ENCODE measurements at places on chromosomes 13 and 19. TPM values are rescaled to one million over a fixed set of nuclear protein-coding genes. Genes with fewer than 3 reads are reported as not detected.

The UBAC2 gene
- total RNA-seq: 29.5 TPM

GRCh38 chr19:38190061-38190460 is 34.0 kb downstream of the DPF1 start:
- peaks cover 1% of the 10 kb centered on the region for H3K36me3 ChIP-seq
- DNase-seq: no peak
- H3K4me1 ChIP-seq: no peaks in the 10 kb centered on the region
- no peaks in the 10 kb centered on the region for H3K27me3 ChIP-seq
- H3K4me3 ChIP-seq: no peak overlapping the region

The PPP1R13L gene
- 1.5 TPM for total RNA-seq

DNA sequence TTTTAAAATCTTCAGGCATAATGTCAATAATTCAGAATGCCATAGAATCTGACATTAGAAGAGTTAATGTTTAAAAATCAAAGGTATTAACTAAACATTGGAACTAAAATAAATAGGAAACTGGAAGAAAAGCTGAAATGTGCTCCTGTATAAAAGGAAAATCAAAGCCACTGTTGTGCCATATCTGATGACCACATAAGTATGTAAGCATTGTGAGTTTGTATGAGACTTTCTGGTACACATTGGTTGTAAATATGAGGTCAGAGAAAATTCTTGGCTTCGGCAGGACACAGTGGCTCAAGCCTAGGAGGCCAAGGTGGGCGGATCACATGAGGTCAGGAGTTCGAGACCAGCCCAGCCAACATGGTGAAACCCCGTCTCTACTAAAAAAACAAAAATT is 48.3 kb upstream of the INTS6 start:
- H3K4me1 ChIP-seq: peaks cover 4% of the 10 kb centered on the region
- H3K27me3 ChIP-seq: no peaks in the 10 kb centered on the region
- DNase-seq: no peak

The ZNF829 gene
- 2.8 TPM for total RNA-seq

The NANOS2 gene
- total RNA-seq: not detected

- no peaks in the 10 kb centered on the region for H3K27me3 ChIP-seq
- H3K4me3 ChIP-seq: no peak overlapping the region
- no peaks in the 10 kb centered on the region for H3K4me1 ChIP-seq
- no peaks in the 10 kb centered on the region for H3K36me3 ChIP-seq
- no peak overlapping the region for H3K27ac ChIP-seq
Measured at GRCh38 chr19:8915997-8916396, 83.8 kb downstream of the MBD3L1 start.

DNA sequence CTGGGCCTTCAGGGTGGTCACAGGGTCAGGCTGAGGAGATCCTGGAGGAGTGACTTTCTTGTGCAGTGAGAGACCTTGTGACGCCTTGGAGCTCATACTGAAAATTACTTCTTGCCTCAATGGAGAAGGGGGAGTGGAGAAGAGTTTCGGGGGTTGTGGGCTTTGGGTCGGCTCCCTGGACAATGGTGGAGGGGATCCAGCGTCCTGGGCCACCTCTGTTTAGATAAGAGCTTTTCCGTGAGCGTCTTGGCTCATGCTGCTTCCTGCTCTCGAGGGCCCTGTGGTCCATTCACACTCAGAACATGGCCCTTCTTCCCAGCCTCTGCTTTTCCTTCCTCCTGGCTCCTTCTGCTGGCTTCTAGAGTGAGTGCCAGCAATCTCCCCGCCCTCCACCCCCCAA is 81.9 kb downstream of the FLT1 start:
- no peak overlapping the region for H3K4me3 ChIP-seq
- no peak overlapping the region for H3K27ac ChIP-seq
- no peaks in the 10 kb centered on the region for H3K36me3 ChIP-seq

The SIGLEC12 gene
- total RNA-seq: not detected

- H3K27ac ChIP-seq: no peak overlapping the region
Measured at GRCh38 chr13:50107205-50107604, 92.0 kb downstream of the KCNRG start.

DNA sequence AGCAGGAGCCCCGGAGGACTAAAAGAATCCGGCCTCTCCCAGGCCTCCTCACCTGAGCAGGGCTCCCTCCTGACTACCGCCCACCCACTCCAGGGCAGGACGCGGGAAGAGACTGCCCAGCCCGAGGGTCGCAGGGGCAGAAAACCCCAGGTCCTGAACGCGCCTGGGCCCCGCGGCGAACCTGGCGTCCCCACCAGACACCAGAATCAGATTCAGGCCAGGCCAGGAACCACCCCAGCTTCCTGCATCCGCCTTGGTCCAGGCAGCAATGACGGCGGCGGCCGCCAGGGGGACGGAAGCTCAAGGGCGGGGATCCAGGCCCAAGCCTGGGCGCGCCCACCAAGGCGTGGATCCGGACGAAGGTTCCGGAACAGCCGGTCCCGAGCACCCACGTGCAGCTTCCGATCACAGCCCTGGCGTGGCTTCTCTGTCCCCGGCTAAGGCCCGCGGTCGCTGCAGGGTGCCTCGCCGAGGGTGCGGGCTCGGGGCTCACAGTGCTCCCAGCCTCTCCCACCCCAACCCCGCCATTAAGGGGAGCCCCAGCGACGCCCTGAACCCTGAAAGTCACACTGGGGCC is 3.6 kb downstream of the LGALS7 start:
- no peaks in the 10 kb centered on the region for H3K4me1 ChIP-seq
- peak; percentile 53 for DNase-seq
- no peak overlapping the region for H3K27ac ChIP-seq
- H3K27me3 ChIP-seq: no peaks in the 10 kb centered on the region

DNA sequence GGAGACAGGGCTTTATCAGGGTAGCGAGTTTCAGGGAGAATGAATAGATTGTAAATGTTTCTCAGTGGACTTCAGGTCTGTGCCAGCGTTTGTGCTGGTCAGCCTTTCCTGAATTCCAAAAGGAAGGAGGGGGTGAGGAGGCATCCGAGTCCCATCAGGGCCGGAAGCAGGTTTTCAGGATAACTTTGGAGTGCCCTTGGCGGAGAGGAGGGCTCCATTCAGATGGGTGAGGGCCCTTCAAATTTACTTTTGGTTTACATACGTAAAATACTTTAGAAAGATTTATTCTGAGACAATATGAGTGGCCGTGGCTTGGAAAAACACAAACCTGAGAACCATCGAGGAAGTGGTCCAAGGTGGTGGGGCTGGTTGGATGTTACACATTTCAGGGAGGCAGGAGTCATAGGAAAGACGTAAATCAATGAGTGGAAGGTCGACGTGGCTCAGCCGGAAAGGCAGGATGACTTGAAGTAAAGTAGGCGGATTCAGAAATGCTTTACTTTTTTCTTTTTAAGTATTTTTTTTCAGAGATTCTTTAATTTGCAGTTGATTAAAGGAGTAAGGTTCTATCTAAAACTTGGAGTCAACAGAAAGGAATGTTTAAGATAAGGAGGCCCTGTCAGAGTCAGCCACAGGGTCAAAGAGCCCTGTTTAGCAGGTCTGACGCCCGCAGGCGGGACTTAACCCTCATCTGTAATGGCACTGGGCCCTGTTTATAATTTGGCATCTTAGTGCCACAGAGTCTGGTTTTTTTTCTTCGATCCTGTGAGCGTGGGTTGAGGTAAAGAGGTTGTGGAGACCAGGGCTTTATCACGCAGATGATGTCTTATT is 32.8 kb downstream of the ATP11A start:
- no peak overlapping the region for H3K4me3 ChIP-seq
- H3K4me1 ChIP-seq: no peaks in the 10 kb centered on the region
- peak overlapping the region; percentile 74 for H3K27ac ChIP-seq
- DNase-seq: peak; percentile 96
- no peaks in the 10 kb centered on the region for H3K27me3 ChIP-seq

DNA sequence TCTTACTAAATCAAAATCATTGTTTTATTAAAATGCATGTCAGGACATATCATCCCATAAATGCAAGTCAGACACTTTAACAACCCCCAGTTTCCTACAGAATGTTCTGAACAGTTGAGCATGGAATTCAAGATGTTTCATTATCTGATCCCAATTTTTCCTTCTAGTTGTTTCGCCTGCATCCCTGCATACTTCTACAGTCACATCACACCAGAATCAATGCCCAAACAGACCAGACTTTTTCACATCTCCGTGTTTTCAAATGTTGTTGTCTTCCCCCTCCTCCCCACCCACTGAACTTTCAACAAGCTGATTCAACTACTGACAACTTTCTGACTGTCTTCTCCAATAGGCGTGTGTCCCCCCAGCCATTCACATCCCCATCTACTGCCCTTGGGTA is 48.6 kb downstream of the LHFPL6 start:
- H3K4me3 ChIP-seq: no peak overlapping the region
- H3K27me3 ChIP-seq: no peaks in the 10 kb centered on the region
- H3K36me3 ChIP-seq: no peaks in the 10 kb centered on the region
- H3K4me1 ChIP-seq: no peaks in the 10 kb centered on the region
- no peak overlapping the region for H3K27ac ChIP-seq

DNA sequence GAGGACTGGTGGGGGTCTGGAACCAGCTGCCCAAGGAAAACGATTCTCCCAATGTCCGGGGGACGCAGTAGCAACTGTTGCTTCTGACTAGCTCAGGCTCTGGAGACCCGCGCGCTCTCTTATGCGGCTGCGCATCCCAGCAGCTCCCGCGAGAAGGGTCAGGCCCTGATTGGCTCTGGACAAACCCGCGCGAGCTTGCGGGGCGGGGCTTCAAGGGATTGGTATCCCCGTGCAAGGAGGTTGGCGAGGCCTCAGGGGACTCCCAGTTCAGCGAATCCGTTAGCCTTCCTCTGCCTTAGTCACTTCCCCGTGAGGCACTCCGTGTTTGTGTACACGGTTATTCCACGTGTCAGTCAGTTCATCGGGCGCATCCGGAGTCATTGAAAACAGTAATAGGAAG is 20.2 kb downstream of the SIGLECL1 start:
- H3K4me3 ChIP-seq: no peak overlapping the region
- no peaks in the 10 kb centered on the region for H3K4me1 ChIP-seq
- no peaks in the 10 kb centered on the region for H3K36me3 ChIP-seq

DNA sequence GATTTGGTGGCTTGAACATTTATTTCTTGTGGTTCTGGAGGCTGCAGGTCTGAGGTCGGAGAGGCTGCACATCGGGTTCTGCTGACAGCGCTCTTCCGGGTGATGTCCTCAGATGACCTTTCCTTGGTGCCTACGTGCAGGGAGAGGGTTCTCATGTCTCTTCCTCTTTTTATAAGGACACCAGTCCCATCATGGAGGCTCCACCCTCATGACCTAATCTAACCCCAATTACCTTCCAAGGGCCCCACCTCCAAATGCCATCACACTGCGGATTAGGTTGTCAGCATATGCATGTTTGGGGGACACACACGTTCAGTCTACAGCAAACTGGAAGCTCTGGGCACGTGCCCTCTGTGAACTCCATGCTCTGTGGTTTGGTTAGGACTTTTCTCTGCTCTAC is 338.6 kb downstream of the FGF9 start:
- no peak overlapping the region for H3K27ac ChIP-seq
- H3K4me3 ChIP-seq: no peak overlapping the region

GRCh38 chr13:66974174-66974573 is 256.0 kb downstream of the PCDH9 start:
- H3K27ac ChIP-seq: no peak overlapping the region
- H3K36me3 ChIP-seq: no peaks in the 10 kb centered on the region
- no peak for DNase-seq
- H3K27me3 ChIP-seq: no peaks in the 10 kb centered on the region
- H3K4me1 ChIP-seq: no peaks in the 10 kb centered on the region

DNA sequence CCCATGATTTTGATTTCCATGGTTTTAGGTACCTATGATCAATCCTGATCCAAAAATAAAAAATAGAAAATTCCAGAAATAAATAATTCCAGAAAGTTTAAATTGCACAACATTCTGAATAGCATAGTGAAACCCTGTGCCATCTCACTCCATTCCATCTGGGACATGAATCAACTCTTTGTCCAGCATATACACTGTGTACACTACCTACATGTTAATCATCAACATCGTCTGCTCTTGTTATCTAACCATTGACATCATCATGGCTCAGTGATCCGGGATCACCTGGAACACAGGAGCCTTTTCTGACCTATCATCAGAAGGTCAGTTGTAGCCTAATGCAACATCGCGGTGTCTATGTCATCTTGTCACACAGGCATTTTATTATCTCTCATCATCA is 75.6 kb downstream of the MYO16 start:
- no peaks in the 10 kb centered on the region for H3K27me3 ChIP-seq
- no peaks in the 10 kb centered on the region for H3K4me1 ChIP-seq
- no peak for DNase-seq
- H3K36me3 ChIP-seq: no peaks in the 10 kb centered on the region
- no peak overlapping the region for H3K27ac ChIP-seq

DNA sequence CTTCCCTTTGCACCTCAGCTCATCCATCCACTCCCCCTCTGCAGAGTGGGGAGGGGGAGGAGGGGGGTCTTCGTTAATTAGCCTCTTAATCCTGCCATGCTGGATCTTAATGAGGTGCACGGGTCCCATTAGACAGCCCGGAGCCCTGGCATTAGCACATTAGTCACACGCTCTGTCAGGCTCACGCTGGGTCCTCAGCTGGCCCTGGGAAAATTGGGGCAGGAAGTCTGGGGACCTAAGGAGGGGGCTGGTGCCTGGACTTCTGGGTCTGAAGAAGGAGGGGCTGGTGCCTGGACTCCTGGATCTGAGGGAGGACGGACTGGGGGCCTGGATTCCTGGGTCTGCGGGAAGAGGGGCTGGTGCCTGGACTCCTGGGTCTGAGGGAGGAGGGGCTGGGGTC is 444 bp upstream of the NCCRP1 start:
- no peak for DNase-seq
- no peaks in the 10 kb centered on the region for H3K36me3 ChIP-seq
- H3K27me3 ChIP-seq: peaks cover 33% of the 10 kb centered on the region
- H3K27ac ChIP-seq: no peak overlapping the region
- no peak overlapping the region for H3K4me3 ChIP-seq

- no peak overlapping the region for H3K27ac ChIP-seq
- DNase-seq: no peak
- no peak overlapping the region for H3K4me3 ChIP-seq
- no peaks in the 10 kb centered on the region for H3K27me3 ChIP-seq
- H3K4me1 ChIP-seq: no peaks in the 10 kb centered on the region
Measured at GRCh38 chr19:53078668-53079067, 24.6 kb downstream of the ZNF160 start.

- H3K36me3 ChIP-seq: peaks cover 2% of the 10 kb centered on the region
- peak overlapping the region; percentile 75 for H3K27ac ChIP-seq
- DNase-seq: peak; percentile 75
- H3K27me3 ChIP-seq: no peaks in the 10 kb centered on the region
- peak overlapping the region; percentile 61 for H3K4me3 ChIP-seq
Measured at GRCh38 chr19:49637821-49638738, 1.9 kb downstream of the RRAS start.

DNA sequence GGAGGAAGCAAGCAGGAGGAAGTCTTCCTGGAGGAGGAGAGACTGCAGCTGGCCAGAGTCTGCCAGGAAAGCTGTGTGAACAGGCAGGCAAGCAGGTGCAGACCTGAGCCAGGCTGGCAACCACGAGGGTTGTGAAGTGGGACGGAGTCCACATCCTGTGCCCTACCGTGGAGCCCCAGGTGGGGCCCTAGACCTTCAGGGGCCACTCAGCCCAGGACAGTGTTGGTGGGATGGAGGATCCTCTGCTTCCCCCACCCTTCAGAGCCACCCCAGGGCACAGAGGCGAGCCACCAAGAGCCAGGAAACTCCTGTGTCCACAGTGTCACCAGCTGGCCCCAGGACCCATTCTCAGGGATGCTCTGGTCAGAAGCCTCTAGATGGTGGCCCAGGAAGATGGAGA is 8.4 kb upstream of the VSTM2B start:
- no peak overlapping the region for H3K27ac ChIP-seq
- DNase-seq: no peak
- no peaks in the 10 kb centered on the region for H3K27me3 ChIP-seq
- no peak overlapping the region for H3K4me3 ChIP-seq
- H3K36me3 ChIP-seq: no peaks in the 10 kb centered on the region

The DAND5 gene
- total RNA-seq: not detected

The CC2D1A gene
- total RNA-seq: 5.1 TPM

GRCh38 chr19:38693380-38694223 is 46.2 kb downstream of the ACTN4 start:
- H3K27ac ChIP-seq: peak overlapping the region; percentile 86
- DNase-seq: peak; percentile 59
- H3K36me3 ChIP-seq: peaks cover 21% of the 10 kb centered on the region
- H3K4me1 ChIP-seq: peaks cover 21% of the 10 kb centered on the region
- H3K27me3 ChIP-seq: no peaks in the 10 kb centered on the region
